ENCODE measurements at places on chromosomes 16 and 17. TPM values are rescaled to one million over a fixed set of nuclear protein-coding genes. Genes with fewer than 3 reads are reported as not detected.

Gene AKAP1
- 6.9 TPM for total RNA-seq

Gene PRSS27
- 0.10 TPM for total RNA-seq

Gene PPM1E
- total RNA-seq = not detected

Gene C16orf95
- 0.42 TPM for total RNA-seq

Gene CCL16
- not detected for total RNA-seq

Gene KRT32
- not detected for total RNA-seq

Gene GRIN2C
- total RNA-seq = not detected

Data from mononuclear cell (primary cell).